ENCODE measurements at places on chromosomes 1 and 21.
A peak's percentile ranks its signal among the peaks of the same experiment; 100 is the strongest.

DNA sequence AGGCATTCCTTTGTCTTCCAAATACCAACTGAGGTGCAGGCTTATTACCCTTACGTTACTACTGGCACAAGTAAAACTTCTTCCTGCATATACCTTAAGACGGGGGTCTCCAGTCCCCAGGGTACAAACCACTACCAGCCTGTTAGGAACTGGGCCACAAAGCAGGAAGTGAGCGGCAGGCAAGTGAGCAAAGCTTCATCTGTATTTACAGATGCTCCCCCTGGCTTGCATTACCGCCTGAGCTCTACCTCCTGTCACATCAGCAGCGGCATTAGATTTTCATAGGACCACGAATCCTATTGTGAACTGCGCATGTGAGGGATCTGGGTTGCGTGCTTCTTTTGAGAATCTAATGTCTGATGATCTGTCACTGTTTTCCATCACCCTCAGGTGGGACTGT is 113.1 kb downstream of the SLC45A1 start:
- DNase-seq = no peak

DNA sequence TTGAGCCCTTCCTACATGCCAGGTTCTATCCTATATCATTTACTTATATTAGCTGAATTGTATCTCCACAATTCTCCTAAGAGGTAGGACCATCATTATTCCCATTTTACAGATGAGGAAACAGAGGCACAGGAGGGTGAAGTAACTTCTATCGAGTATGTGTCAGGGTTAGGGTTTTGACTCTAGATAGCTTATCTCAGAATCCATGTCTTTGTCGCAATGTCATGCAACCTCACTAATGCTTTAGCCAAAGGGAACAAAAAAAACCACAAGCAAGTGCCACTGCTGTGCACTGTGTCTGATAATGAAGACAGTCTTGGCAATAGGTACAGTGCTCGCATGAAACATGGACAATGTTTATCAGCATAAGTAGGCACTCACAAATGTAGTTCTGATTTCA is 95.4 kb upstream of the CLDN14 start:
- DNase-seq = no peak

- no peak for DNase-seq
Observed at GRCh38 chr1:183652547-183653461, at the start of gene APOBEC4. Gene APOBEC4, minus strand, starts transcription at chr1:183653316. Its CDS starts 4,535 bp downstream, at chr1:183648781.

DNA sequence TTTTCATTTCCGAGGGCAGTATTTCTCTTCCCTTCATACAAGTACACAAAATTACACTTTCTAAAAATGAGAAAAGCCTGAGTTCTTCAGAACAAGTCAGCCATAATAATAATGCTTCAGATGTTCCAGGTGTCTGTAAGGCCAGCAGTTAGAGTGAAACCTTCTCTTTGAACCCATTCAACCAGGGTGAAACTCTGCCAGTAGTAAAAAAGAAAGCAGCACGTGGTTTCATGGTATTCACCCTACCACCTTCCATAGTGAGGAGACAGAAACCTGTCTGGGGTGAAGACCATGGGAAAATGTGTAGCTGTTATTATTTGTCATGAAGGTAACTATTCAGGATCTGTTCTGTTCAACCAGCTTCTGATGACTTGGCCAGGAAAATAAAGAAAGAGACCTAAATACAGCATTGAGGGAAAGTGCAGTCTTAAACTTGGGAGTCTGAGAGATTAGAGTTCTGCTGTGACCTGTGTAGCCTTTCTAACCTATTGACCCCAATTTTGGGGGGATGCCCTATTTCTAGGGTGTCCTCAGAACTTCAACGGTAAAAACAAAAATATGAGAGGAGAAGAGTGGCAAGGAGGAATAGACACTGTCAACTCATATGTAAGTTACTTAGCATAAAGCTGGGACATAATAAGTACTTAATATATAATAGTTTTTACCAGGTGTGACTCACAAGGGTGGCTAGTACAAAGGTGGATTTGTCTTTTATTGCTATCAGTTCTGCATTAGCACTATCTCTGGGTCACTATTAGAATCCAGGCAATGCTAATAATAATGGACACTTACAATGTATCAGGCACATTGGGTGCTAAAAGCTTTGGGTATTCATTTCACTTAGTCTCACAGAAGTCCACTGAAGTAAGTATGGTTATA is 70.0 kb upstream of the TNFSF4 start:
- no peak for DNase-seq

GRCh38 chr1:41835485-41835884 is 83.2 kb downstream of the HIVEP3 start:
- no peak for DNase-seq

GRCh38 chr1:204177133-204177532 is 11.0 kb upstream of the REN start:
- peak; percentile 16 for DNase-seq

GRCh38 chr1:7087888-7088287 is 302.6 kb downstream of the CAMTA1 start:
- DNase-seq = no peak
